ENCODE measurements at places on chromosomes 1 and 21.

DNA sequence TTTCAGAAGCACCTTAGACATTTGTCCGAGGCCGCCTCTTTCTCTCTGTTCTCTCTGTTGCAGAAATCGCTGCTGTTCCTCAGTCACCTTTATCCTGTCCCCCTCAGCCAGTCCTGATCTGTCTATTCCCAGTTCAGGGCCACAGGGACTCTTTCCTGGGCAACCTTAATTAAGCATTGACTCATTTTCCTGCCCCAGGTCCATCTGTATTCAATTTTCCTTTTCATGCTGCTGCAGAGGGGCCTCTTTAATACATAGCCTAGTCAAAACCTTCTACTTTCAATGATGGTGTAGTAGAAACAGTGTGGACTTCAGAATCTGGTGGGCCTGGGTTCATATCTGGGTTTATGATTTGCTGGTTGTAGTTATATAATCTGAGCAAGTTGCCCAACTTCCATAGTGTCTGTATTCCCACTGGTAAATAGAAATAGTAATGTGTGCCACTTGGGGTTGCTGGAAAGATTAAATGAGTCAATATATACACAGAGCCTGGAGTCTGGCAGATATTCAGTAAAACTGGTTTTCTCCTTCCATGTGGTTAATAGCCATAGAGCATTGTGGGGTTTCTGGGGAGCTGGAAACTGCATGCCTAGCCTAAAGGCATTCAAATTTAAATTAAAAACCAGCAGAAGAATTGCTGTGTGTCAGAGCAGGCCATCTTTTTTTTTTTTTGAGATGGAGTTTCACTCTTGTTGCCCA, 4.5 kb downstream of the TRAF5 start:
- DNase-seq, result no peak

- DNase-seq, result no peak
These were observed 25.0 kb upstream of the PHTF1 start for GRCh38 chr1:113784104-113784779.

GRCh38 chr1:89703469-89703868, 70.5 kb downstream of the LRRC8C start:
- DNase-seq, result no peak

DNA sequence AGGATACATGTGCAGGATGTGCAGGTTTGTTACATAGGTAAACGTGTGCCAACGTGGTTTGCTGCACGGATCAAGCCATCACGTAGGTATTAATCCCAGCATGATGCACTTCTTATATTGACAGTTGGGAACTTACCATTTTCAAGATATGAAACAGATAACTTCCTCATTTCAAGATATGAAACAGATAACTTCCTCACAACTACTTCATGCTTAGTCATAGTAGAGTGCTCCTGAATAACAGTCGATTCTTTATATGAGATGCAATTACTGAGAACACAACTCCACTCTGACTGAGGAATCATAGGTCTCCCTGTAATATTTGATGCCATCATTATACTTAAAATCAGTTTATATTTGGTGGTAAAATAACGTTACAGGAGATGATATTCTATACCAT, 1124.3 kb downstream of the AMY1C start:
- DNase-seq, result no peak

- DNase-seq, result no peak
These were observed 218.2 kb downstream of the NRIP1 start for GRCh38 chr21:14846621-14847020.

All from activated CD4-positive, CD25-positive, alpha-beta regulatory T cell (primary cell).